Osteoblast (primary cell): ENCODE measurements at places on chromosomes 4 and X. TPM values are rescaled to one million over a fixed set of nuclear protein-coding genes. Genes with fewer than 3 reads are reported as not detected.

The EDNRA gene
- 6.2 and 9.4 TPM in 2 replicates for total RNA-seq

The HSPA4L gene
- 4.0 and 4.7 TPM in 2 replicates for total RNA-seq

The UGT8 gene
- total RNA-seq: under 0.01 TPM in 1 of 2 replicates, not detected in the other

The FDCSP gene
- total RNA-seq: not detected in 2 replicates

The KIAA0232 gene
- 23.9 and 25.0 TPM in 2 replicates for total RNA-seq

The NXF2 gene
- not detected in 2 replicates for total RNA-seq

The LEF1 gene
- total RNA-seq: 5.8 and 7.7 TPM in 2 replicates

The OPRPN gene
- not detected in 2 replicates for total RNA-seq

The CD38 gene
- total RNA-seq: under 0.01 TPM in 2 replicates

The RTL9 gene
- total RNA-seq: 0.59 and 0.72 TPM in 2 replicates

The IL21 gene
- not detected in 2 replicates for total RNA-seq

The TRAPPC11 gene
- total RNA-seq: 51.0 and 58.3 TPM in 2 replicates

The CXorf65 gene
- not detected in 2 replicates for total RNA-seq

The PLK4 gene
- total RNA-seq: 2.2 and 2.4 TPM in 2 replicates

The F11 gene
- total RNA-seq: not detected in 2 replicates

The SLC9B1 gene
- total RNA-seq: 0.29 and 0.72 TPM in 2 replicates

The PARM1 gene
- under 0.01 TPM in 1 of 2 replicates, not detected in the other for total RNA-seq

The CT45A10 gene
- not detected in 2 replicates for total RNA-seq

The NDUFC1 gene
- total RNA-seq: 24.2 and 25.7 TPM in 2 replicates

The SEPTIN11 gene
- 456 and 473 TPM in 2 replicates for total RNA-seq

The ADH1C gene
- 0.59 and 0.72 TPM in 2 replicates for total RNA-seq

The SSX4B gene
- not detected in 2 replicates for total RNA-seq

The SYTL4 gene
- 2.9 TPM in 2 replicates for total RNA-seq

The BEX1 gene
- 4.4 and 4.7 TPM in 2 replicates for total RNA-seq

The EIF1AX gene
- total RNA-seq: 29.0 and 42.4 TPM in 2 replicates

The RBPJ gene
- 106 and 109 TPM in 2 replicates for total RNA-seq

The RHOXF1 gene
- total RNA-seq: not detected in 2 replicates

The H2AZ1 gene
- 94.8 and 97.2 TPM in 2 replicates for total RNA-seq

The PAGE2B gene
- total RNA-seq: not detected in 2 replicates

The MAP9 gene
- total RNA-seq: 18.1 and 19.7 TPM in 2 replicates

The CCDC120 gene
- 1.1 and 1.2 TPM in 2 replicates for total RNA-seq

The PSAPL1 gene
- total RNA-seq: not detected in 2 replicates

The TMEM144 gene
- total RNA-seq: 6.8 and 8.0 TPM in 2 replicates

The MRPL1 gene
- total RNA-seq: 23.2 and 25.3 TPM in 2 replicates

The HS6ST2 gene
- under 0.01 TPM in 1 of 2 replicates, not detected in the other for total RNA-seq

The TEX28 gene
- not detected in 2 replicates for total RNA-seq

The IL9R gene
- not detected in 2 replicates for total RNA-seq
